ENCODE measurements at places on chromosomes 3 and 15.

DNA sequence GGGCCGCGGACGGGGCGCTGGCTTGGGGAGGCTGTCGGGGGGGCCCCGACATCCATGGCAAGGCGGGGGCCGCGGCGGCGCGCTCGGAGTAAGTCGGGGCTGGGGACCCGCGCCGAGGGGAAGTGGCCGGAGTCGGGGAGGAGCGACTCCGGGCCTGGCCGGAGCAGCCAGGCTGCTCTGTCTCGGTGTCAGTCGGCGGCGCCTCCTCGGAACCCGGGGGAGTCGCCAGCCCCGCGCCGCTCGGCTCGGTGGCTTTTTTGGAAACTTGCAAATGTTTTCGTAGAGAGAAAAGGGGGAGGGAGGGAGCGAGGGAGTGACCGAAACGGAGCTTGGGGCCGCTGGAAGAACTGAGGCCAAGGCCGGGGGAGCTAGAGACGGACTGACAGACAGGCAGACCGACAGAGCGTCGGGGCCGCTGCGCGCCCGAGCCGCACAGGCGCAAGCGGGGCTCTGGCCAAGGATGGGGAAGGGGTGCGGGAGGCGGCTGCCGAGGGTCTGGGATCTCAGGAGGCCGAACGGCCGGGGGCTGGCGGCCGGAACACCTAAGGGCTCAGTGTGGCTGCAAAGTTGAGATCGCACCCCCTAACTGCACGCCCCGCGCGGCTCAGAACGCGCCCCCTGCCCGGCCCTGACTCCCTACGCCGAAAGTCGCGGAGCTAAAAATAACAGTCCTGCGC, 5.0 kb downstream of the PTH1R start:
- DNase-seq: no peak

- no peak for DNase-seq
Measured at GRCh38 chr15:56734013-56734635, 815 bp upstream of the ZNF280D start.

DNA sequence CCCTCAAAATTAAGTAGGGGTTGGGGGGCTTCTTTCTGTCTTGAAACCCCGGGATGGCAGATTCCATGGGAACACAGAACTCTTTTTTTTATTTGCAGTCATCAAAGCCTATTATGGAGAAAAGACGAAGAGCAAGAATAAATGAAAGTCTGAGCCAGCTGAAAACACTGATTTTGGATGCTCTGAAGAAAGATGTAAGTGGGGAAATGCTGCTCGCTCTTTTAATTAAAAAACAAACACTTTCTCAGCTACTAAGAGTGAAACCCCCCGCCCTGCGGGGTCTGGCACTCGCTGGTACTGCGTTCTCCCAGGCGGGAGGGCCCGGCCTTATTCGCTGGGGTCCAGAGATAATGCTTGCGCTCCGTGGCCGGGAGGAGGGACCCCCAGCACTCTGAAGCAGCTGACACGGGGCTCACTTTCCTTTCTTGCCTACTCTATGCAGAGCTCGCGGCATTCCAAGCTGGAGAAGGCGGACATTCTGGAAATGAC, 615 bp downstream of the HES1 start:
- no peak for DNase-seq

GRCh38 chr3:54863366-54863765, 64.5 kb downstream of the LRTM1 start:
- DNase-seq: no peak

DNA sequence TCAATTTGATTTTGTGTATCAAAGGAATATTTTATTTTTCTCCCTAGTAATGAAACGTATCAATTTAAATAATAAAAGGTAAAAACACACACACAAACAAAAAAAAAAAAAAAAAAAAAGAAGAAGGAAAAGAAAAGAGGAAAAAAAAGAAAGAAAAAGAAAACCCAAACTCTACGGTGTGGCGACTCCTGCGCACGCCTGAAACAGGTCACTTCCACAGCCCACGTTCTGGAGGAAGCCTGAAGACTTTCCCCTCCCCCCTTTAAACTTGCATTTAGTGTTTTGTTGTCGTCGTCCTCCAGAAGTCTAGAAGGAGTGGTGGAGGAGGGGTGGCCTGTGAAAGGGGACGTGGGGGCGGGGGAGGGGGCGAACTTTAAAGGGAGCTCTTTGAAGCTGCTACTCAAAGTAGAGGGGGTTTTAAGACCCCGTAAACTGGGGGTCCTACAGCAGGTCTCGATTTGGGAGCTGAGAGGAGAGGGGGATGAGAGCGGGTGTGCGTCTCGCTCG, 2.3 kb upstream of the TLE3 start:
- DNase-seq: no peak

DNA sequence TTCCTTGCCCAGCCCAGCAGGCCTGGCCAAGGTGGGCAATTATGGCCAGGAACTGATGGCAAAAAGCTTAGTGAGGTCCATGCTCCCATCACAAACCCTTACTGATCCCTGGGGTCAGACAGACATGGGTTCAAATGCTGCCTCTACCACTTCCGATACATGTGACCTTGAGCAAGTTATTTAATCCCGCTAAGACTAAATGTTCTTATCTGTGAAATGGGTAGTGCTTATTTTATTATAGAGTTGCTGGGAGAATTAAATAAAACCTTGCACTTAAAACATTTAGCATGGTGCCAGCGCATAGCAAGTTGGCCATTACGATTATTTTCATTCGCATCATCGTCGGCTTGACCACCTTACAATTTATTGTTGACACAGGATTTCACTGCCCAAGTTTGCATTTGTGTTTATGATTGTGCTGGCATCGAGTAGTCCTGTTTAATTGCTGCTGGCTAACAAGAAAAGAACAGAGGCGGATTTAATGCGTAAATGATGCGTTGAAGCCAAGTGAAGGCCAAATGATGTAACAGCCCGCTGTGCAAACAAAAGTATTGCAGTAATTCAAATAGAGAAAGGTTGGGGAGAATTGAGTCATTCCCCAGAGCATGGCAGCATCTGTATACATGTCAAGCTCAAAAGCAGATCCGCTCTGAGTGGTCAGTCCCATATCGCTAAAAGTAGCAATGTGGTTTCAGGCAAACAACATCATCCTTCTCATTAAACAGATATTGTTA, 7.3 kb upstream of the FURIN start:
- no peak for DNase-seq

DNA sequence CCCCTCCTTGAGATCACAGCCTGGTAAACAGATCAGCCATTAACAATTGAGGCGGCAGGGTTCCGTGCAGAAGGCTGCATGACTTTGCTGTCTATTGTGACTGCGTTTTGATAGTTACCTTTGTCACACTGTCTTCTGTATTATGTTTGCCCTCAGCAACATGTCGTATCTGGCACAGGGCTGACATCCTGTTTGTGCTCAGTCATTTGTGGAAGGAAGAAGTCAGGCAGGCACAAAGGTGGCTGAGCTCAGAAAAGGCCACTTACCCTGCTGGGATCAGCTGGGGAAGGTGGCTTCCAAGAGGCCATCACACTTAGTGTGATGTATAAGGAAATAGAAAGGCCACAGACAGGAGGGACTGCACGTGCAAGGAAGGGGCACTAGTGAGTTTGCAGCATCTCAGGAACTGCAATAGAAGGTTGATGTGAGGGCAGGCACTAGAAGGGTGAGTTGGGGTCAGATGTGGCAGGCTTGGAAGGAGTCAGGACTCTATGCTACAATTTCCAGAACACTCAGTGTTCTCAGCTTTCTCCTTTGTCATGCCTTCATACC, 13.4 kb downstream of the PML start:
- no peak for DNase-seq

- no peak for DNase-seq
Measured at GRCh38 chr15:25635191-25635590, 196.4 kb upstream of the UBE3A start.

GRCh38 chr15:28017423-28017924, 81.6 kb downstream of the OCA2 start:
- DNase-seq: no peak

- no peak for DNase-seq
Measured at GRCh38 chr15:37031198-37031597, 69.2 kb downstream of the MEIS2 start.

GRCh38 chr3:41394896-41395295, 195.6 kb downstream of the CTNNB1 start:
- no peak for DNase-seq

GRCh38 chr3:190089711-190090110, 31.0 kb downstream of the P3H2 start:
- DNase-seq: no peak

GRCh38 chr3:123817413-123817812, 66.7 kb downstream of the MYLK start:
- no peak for DNase-seq

DNA sequence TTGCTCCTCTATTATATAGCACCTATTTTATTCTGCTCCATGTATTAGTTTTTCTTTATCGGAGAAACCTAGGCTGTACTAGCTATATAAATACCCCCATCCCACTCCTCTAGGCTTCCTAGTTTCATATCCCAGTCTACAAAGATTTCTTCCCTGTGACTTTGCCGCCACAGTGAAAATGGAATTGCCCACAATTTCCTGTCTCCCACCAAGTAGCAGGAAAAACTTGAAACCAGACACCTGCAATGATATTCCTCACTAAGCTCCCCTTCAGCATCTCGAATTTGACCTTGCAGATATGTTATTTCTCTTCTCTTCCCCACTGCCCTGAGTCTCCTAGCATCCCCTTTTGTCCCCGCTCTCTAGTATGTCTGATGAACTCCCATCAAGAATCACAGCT, 685.8 kb upstream of the CCDC54 start:
- no peak for DNase-seq

DNA sequence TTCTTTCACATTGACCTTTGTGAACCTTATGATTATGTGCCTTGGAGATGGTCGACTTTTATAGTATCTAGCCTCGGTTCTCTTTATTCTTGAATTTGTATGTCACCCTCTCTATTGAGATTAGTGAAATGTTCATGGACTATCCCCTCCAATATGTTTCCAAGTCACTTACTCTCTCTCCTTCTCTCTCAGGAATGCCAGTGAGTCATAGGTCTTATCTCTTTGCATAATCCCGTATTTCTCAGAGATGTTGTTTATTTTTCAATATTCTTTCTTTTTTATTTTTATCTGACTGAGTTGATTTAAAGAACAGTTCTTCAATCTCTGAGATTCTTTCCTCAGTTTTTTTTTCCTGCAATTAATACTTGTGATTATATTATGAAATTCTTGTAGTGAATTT, 411.6 kb upstream of the CADM2 start:
- no peak for DNase-seq

DNA sequence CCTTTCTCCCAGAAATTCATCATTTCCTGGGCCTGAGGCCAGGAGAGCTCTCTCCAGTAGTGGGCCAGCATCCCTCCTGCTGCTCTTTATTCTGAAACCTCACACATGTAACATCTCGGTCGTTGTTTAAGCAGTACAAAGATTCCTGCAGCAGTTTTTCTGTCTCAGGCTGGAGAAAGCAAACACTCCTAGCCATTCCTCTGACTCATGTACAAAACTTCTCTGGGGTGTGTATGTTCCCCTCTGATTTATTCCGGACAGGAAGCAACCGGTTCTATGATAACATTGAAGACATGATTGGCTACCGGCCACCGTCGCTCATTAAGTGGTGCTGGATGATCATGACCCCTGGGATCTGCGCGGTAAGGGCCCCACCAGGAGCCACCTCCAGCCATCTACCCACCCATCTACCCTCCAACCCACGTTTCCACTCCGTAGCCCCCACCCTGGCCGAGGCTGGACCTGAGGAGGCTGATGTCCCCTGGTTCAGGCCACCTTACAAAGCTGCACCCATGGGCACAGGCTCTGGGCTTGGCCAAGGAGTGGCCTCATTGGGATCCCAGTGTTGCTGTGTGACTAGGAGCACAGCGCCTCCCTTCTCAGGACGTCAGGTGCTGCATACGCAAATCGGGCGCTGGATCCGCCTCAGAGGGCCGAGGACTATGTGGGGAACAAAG, 58.6 kb upstream of the SLC6A1 start:
- DNase-seq: no peak

GRCh38 chr15:52383100-52383588, 87.5 kb upstream of the MYO5C start:
- no peak for DNase-seq

DNA sequence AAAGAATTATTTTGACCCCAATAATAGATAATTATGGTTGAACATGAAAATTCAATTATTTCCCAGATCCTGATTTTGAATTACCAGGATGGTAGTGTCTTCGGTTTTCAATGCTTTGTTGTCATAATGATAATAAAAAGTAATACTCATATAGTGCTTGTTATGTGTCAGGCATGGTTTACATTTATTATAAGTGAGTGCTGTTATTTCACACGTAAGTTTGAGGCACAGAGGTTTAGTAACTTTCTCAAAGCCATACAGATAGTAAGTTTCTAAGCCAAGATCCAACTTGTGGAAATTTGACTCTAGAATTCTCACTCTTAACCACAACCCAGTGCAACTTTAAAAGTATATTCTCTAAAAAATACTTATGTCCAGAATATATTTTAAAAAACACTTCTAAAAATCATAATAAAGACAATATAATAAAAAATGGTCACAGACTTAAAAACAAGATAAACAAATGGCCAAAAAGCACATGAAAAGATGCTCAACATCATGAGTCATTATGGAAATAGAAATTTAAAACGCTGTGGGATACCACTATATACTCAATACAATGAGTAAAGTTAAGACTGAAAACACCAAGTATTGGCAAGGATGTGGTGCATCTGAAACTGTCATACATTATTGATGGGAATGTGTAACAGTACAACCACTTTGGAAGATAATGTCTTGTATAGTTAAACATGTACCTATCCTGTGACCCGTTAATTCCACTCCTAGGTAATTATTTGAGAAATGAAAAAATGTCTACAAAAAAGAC, 45.2 kb downstream of the SPRED1 start:
- DNase-seq: no peak

DNA sequence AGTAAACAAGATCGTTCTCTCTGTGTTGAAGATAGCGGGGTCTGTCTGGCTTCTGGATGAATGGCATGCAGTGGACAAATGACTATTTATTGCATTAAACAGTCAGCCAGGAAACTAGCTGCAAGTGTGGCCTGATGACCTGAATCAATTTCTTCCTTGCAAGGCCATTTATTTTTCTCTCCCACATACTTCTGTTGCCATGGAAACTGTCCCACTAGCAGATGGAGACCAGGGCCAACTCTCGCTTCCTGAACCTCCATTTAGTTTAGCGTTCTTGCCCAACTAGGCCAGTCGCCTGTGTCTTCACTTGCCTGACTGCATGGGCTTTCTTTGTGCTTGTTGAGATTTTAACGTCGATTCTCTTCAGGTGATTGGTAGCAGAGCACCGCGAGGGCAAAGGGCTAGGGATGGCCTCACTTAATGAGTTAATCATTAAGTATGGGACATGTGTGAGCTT, 27.6 kb downstream of the LMCD1 start:
- no peak for DNase-seq

- DNase-seq: peak; percentile 15
Measured at GRCh38 chr3:13137941-13138832, 65.0 kb upstream of the IQSEC1 start.
